ENCODE measurements at places on chromosomes 2 and 18. TPM values are rescaled to one million over a fixed set of nuclear protein-coding genes. Genes with fewer than 3 reads are reported as not detected.

GRCh38 chr2:98470851-98471255, 26.2 kb downstream of the INPP4A start:
- no peak for DNase-seq

- DNase-seq: no peak
Observed at GRCh38 chr18:74942319-74942910, 266.5 kb downstream of the PTGR3 start.

DNA sequence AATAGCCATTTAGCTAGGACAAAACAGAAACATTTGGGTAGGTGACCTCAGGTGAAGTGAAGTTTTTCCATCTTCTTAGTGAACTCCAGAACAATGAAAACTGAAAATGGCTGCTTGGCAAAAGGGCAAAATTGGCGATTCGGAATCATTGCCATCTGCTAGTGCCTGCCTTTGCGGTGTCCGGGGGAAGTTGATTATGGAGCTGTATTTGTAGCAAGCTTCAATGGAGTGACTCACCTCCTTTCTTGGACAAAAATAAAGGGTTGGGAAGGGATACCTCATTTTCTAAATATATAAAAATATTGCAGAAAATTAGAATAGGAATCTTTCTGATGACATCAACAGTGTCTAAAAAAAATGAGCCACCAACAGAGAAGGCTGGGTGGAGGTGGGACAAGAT, 460.5 kb downstream of the TGIF1 start:
- no peak for DNase-seq

- no peak for DNase-seq
Observed at GRCh38 chr2:40886655-40887054, 434.8 kb upstream of the SLC8A1 start.

DNA sequence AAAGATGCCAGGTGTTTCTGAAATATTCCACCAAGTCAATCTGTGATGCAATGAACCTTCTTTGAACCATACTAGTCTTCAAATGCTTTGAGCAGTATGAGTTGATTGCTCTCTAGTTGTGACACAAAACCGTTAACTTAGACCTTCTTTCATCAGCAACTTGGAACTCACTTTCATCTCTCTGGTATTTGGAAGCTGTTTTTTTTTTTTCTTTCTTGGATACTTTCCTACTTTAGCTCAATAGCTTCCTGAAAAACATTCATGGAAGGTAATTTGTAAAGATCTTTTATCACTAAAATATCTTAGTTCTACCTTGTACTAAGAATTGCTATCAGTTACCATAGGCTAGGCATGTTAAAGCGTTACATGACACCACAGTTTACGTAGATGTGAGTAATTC, 1071.9 kb upstream of the CHAC2 start:
- no peak for DNase-seq

DNA sequence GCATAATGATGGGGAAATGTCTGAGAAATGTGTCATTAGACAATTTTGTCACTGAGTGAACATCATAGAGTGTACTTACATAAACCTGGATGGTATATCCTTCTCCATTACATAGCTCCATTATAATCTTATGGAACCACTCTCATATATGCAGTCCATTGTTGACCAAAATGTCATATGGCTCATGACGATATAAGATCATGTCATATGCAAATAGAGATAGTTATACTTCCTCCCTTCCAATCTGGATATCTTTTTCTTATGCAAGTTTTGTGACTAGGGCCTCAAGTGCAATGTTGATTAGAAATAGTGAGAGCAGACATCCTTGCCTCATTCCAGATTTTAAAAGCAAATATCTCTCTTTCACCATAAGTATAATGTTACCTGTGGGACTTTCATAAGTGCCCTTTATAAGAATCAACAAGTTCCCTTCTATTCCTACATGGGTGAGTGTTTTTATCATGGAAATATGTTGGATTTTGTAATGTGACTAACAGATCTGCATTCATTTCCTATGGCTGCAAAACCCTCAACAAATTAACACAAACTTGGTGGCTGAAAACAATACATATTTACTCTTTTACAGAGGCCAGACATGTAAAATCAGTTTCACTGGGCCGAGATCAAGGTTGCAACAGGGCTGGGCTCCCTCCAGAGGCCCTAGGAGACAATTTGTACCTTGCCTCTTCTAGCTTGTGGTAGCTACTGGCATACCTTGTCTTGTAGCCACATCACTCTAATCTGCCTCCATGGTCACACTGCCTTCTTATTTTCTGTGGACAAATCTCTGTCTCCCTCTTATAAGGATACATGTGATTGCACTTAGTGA, 21.6 kb upstream of the SULT1C4 start:
- DNase-seq: no peak

DNA sequence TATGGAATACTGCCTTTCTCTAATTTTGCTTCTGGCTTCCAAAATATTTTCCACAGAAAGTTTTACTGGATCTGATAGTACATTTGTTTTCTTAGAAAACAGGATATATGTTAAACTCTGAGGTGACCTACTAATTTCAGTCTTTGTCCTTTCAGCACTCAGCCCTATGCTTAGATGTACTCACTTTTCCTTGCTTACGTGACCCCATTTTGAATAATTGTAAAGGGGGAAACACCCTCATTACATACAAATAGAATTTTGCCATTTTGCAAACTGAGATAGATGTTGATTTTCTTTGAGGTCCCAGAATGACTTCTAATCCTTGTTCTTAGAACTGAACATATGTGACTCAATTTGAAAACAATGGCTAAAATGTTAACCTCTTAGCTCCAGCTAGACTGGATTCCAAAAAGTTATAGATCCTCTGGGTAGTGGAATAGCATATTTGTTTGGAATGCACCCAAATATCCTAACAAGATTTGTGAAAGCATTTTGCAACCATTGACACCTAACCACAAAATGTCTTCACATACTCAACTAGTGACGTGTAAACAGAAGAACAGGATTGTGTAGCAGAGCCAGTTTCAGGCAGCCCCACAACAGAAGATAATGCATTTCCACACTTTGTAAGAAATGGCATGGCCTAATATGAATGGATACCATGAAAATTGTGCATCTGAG, 44.8 kb upstream of the EHBP1 start:
- DNase-seq: no peak

DNA sequence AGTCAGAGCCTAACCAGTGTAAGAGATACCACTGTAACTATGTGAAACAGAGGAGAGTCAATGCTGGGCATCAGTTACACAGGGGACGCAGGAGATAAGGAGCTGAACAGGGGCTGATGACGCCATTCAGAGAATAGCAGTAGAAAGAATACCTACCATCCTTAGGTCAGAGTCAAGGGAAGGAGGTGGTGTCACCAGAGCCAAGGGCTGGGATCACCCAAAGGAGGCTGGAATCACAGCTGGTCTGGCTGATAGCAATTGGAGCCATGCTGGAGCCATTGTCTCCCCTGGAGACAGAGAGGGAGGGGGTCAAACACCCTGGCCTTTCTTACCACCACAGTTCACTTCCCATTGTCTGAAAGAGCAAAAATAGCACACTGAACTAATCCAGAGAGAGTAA, 37.3 kb upstream of the C18orf32 start:
- no peak for DNase-seq

DNA sequence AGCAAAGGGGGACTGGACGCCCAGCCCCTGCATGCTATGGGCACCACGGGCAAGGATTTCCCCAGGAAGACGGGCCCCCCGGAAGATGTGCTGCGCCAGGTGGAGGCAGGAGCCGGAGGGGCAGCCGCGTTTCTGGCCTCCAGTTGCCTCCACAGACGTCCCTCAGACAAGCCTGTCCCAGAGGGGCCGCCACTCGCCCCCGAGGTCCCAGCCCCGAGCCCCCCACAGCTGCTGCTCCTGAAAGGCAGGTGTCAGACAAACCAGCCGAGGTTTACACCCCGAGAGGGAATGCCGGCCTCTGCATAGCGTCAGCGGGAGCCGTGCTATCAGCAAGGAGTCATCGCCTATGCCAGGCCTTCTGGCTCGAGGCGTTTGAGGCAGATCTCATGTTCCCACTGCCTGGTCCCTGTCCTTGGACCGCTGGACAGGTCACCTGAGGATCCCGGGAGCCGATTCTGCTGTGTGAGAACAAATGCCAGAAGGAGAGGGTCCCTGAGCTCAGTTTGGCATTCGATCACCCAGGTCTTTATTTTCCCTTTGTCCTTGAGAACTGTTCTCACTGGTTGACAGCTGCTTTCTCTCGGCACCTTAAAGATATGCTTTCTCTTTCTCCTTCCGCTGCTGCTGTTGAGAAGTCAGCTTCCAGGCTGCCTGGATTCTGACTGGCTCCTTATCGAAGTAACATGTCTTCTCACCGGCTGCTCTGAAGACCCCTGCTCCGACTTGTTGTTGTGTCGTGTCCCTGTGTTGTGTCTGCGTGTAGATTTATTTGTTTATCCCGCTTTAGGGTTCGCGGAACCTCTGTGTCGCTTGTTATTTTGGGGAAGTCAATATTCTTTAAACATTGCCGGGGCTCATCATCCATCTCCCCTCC, 20.6 kb downstream of the CROCC2 start:
- peak; percentile 62 for DNase-seq

GRCh38 chr2:217948351-217948791, 54.4 kb downstream of the TNS1 start:
- no peak for DNase-seq

GRCh38 chr18:76993085-76993382, 139.5 kb downstream of the MBP start:
- DNase-seq: no peak

- no peak for DNase-seq
Observed at GRCh38 chr2:111679202-111679601, 204.8 kb downstream of the ANAPC1 start.

DNA sequence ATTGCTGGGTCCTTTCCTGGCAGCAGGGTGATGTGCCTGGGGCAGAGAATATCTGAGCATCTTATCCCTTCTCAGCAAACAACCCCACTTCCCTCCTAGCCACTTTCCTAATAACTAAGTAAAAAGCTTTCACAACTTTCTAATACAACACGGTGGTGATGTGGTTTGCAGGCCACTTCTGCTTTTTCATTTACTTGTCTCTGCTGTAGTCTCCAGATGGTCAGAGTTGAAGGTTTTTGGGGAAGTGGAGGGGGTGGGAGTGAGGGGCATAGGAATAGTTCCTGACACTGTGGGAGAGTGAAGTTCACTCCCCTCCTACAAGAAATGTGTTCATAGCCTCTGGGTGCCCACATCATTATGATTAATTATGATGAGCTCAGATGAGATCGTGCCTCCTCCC, 11.6 kb downstream of the OXER1 start:
- DNase-seq: no peak

DNA sequence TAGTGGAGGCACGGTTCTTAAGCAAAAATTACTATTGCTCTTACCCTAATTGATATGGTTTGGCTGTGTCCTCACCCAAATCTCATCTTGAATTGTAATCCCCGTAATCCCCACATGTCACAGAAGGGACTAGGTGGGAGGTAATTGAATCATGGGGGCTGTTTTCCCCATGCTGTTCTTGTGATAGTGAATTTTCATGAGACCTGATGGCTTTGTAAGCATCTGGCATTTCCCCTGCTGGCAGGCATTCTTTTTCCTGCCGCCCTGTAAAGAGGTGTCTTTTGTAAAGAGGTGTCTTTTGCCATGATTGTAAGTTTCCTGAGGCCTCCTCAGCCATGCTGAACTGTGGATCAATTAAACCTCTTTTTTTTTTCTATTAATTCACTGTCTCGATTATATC, 1691.8 kb upstream of the SLC39A10 start:
- no peak for DNase-seq

DNA sequence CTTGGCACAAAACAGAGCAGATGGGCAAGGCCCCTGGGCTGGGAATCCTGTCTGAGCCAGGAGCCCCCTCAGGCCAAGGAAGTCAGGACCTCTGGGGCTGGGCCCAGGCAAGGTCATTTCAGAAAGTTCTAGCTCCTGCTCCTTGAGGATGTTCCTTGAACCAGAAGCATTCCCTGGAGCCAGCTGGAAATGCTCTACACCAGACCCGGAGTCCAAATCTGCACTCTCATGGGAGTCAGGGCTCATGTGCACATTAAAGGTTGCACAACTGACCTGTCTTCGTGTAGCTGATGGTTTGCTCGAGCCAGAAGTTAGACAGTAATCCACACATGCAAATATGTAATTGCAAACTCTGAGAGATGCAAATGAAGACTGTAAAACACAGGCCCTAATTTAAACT, 18.0 kb downstream of the PARD6G start:
- no peak for DNase-seq

DNA sequence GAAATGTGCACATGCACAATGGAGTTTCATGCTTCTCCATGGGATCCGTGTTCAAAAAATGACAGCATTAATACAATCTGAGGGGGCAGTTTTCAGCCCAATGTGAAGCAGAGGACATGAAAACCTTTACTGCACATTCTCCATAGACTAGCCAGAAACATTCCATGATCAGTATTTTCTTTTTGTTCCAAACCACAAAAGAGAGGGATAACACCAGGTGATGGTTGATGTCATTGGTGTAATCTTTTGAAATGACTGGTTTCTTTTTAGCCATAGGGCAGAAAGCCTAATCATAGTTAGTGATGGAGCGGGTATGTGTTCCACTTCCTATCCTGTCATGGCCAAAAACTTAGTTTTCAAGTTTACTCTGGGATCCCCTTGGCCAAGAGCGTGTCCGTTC, 1.8 kb upstream of the KYNU start:
- DNase-seq: no peak

GRCh38 chr2:239693330-239693729, 292.5 kb upstream of the HDAC4 start:
- no peak for DNase-seq

GRCh38 chr2:239660390-239661230, 259.8 kb upstream of the HDAC4 start:
- DNase-seq: no peak

DNA sequence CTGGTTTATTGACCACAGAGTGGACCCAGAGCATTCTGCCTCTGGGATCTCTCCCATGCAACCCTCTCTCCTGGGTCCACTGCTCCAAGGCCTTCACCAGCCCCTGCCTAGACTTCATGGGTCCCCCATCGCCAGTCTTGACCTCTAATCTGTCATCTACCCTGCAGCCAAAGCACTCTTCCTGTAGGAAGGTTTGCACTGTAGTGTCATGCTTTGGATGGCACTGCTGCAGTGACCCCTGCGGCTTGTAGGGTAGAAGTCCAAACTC, 41.7 kb downstream of the MYO7B start:
- DNase-seq: no peak

DNA sequence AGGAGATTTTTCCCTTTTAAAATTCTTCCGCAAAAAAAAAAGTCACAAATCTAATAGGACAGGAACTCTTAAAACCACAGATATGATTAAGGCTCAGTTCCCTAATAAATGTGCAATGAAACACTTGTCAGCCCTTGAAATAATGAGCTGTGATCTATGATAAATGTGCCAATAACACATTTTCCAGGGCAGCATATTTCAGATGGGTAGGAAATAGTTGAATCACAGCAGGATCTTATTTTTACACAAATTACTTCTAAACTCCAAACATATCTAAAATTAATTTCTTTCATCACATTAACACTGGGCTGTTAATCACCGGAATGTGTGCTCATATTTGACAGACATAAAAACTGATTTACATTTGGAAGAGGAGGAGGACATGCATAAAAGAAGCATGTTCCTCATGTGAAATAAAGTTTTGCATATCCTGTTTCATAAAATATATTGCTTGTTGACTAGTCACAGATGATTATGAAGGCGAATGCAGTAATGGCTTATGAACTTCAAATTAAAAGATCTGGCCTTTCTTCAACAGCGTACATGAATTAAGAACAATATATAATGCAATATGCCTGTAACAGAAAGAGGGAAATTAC, 281.4 kb downstream of the PAX3 start:
- no peak for DNase-seq

Gene STK39
- 16.9 TPM for total RNA-seq

Gene FBXO48
- 1.1 TPM for total RNA-seq

Gene ASB18
- 4.5 TPM for total RNA-seq

Gene M1AP
- total RNA-seq: not detected

Gene TMEM185B
- 21.1 TPM for total RNA-seq

Gene NOSTRIN
- total RNA-seq: 14.0 TPM

All from Right ventricle myocardium superior (tissue), 1 donor.